ENCODE measurements at places on chromosomes 13 and 19.
A peak's percentile ranks its signal among the peaks of the same experiment; 100 is the strongest.

- H3K36me3 ChIP-seq: peaks cover 2% of the 10 kb centered on the region
- H3K27me3 ChIP-seq: peaks cover 17% of the 10 kb centered on the region
- H3K27ac ChIP-seq: no peak overlapping the region
Observed at GRCh38 chr19:35645680-35646511, 2.2 kb upstream of the COX6B1 start.

GRCh38 chr19:33689138-33689746, 67.5 kb downstream of the CHST8 start:
- no peak overlapping the region for H3K27ac ChIP-seq
- no peaks in the 10 kb centered on the region for H3K36me3 ChIP-seq
- no peak for DNase-seq
- no peaks in the 10 kb centered on the region for H3K27me3 ChIP-seq
- H3K4me3 ChIP-seq: no peak overlapping the region

- H3K4me1 ChIP-seq: 0 out of 2 replicates have a peak, but pooled peaks cover 5% of the 10 kb centered on the region
- peaks cover 57% of the 10 kb centered on the region for H3K27me3 ChIP-seq
- no peak for DNase-seq
- no peaks in the 10 kb centered on the region for H3K36me3 ChIP-seq
- H3K27ac ChIP-seq: no peak overlapping the region
Observed at GRCh38 chr19:16330806-16331690, 6.4 kb downstream of the KLF2 start.

- peaks cover 5% of the 10 kb centered on the region for H3K36me3 ChIP-seq
- H3K4me1 ChIP-seq: peaks cover 27% of the 10 kb centered on the region
- peak overlapping the region; percentile 79 for H3K27ac ChIP-seq
- H3K4me3 ChIP-seq: peak overlapping the region; percentile 85
- DNase-seq: no peak
Observed at GRCh38 chr19:17718550-17718946, 732 bp upstream of the MAP1S start.

DNA sequence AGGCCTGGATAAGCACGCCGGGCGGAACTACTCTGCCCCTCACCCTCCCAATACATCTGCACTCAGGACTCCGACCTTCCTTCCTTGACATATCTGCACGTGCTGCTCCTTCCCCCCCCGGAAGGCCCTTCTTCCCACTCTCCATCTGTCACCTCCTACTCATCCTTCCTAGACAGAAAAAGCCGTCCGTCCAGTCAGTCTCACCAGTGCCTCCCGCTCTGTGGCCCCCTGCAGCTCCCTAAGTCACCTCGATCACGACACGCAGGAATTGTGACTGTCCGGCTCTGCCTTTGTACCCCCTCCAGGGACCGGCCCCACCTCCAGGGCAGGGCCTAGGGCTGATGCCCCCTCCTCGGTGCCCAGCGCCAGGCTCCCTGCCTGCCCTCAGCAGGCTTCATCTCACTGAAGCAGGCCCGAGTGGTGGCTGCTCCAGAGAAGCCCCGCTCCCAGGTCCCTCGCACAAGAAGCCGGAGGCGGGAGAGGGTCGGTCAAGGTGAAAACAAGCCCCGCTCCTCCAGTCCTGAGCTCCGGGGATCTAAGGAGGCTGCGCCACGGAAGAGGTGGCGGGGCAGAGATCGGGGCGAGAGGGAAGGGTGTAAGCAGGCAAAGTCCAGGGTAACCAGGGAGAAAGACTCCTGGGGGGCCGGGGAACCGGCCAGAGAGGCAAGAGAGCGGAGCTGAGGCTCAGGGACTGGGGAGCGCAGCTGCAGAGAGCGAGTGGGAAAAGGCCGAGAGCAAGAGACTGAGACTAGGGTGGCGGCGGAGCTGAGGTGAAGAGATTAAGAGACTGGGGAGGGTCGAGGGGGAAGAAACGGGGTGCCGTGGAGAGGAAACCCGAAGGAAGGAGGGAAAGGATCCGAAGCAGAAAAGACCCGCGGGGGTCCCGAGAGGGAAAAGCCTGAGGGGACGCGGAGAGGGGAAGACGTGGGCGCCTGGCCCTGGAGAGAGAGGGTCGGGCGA, 1.1 kb downstream of the PPP6R1 start:
- no peaks in the 10 kb centered on the region for H3K27me3 ChIP-seq
- H3K27ac ChIP-seq: peak overlapping the region; percentile 54
- DNase-seq: no peak
- H3K4me1 ChIP-seq: peaks cover 52% of the 10 kb centered on the region
- peaks cover 3% of the 10 kb centered on the region for H3K36me3 ChIP-seq

DNA sequence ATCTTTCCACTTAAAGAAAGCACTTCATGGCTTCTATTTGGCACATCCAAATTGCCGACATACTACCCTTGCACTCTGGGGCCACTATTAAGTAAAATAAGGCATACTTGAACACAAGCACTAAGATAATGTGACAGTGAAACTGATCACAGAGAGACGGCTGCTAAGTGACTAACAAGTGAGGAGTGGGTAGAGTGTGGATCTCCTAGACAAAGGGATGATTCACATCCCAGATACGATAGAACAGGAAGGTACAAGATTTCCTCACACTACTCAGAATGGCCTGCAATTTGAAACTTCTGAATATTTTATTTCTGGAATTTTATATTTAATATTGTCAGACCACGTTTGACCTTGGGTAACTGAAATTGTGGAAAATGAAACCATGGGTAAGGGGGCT, 1721.8 kb upstream of the SPRY2 start:
- H3K27ac ChIP-seq: no peak overlapping the region
- H3K27me3 ChIP-seq: no peaks in the 10 kb centered on the region
- no peak for DNase-seq
- H3K4me3 ChIP-seq: no peak overlapping the region
- H3K4me1 ChIP-seq: no peaks in the 10 kb centered on the region

DNA sequence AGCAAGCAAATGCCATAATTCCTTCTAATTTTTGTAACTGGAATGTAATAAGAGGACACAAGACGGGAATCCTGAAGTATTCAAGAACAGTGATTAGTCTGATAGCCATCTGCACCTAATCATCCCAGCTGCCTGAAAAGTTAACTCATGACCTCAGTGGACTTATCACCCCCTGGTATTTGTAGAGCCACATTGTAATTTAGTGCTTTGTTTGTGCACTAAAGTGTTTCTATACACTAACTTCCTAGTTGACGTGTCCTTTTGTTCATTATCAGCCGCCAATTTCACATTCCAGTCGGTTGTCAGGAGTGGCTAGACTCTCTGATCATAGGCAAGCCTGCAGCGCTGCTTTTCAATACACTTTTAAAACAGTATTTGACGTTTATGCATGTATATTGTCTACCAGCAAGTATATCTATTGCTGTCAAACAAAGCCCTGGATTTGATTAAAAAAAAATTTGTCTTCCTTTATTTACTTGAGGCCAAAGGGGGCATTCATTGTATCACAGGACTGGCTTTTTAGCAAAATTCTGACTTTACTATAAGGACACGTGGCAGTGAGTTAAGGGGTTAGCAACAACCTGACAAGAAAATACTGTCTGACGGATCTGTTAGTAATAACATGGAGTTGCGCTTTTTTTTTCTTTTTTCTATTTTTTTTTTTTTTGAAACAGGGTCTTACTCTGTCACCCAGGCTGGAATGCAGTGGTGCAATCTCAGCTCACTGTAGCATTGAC, 10.4 kb upstream of the SOX21 start:
- H3K27ac ChIP-seq: no peak overlapping the region
- H3K36me3 ChIP-seq: peaks cover 7% of the 10 kb centered on the region
- no peak for DNase-seq
- no peaks in the 10 kb centered on the region for H3K4me1 ChIP-seq
- H3K4me3 ChIP-seq: no peak overlapping the region

GRCh38 chr13:85985797-85986196, 186.6 kb upstream of the SLITRK6 start:
- no peak overlapping the region for H3K4me3 ChIP-seq
- H3K4me1 ChIP-seq: no peaks in the 10 kb centered on the region
- H3K27me3 ChIP-seq: no peaks in the 10 kb centered on the region
- DNase-seq: no peak
- no peaks in the 10 kb centered on the region for H3K36me3 ChIP-seq
- no peak overlapping the region for H3K27ac ChIP-seq

DNA sequence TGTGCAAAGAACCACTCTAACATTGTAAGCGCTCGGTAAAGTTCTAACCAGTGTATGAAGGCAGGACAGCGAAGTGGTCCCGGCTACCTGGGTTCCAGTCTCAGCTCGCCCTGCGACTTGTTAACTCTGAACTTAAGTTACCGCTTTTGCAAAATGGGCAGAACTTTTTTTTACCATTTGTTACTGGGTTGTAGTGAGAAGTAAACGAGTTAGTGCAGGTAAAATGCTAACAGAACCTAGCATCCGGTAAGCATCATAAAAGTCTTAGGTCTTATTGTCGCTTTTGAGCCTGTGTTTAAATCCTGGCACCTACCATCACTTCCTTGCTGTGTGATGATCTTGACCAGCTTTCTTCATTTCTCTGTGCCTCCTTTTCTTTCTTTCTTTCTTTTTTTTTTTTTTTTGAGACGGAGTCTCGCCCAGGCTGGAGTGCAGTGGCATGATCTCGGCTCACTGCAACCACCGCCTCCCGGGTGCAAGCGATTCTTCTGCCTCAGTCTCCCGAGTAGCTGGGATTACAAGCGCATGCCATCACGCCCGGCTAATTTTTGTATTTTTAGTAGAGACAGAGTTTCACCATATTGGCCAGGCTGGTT, 734 bp upstream of the TRMT1 start:
- H3K4me1 ChIP-seq: peaks cover 48% of the 10 kb centered on the region
- DNase-seq: no peak
- peak overlapping the region; percentile 96 for H3K4me3 ChIP-seq
- H3K36me3 ChIP-seq: peaks cover 11% of the 10 kb centered on the region
- H3K27ac ChIP-seq: peak overlapping the region; percentile 98
- H3K27me3 ChIP-seq: no peaks in the 10 kb centered on the region

DNA sequence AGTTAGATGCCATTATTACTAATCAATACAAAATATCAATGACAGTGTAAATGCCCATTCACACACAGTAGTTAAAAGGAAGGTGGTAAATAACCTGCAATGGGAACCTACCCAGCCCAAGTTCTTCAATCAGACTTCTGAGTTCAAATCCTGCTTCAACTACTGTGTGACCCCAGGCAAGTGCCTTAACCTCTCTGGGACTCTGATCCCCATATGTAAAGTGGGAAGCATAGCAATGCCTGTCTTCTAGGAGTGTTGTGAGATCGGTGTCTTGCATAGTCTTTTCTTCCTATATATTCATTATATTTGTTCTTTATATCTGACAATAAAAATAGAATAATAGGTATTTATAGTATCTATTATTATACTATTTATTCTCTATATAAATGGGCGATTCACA, 6.9 kb downstream of the TIMM13 start:
- DNase-seq: no peak
- no peak overlapping the region for H3K4me3 ChIP-seq

All from WTC11 (cell line).